ENCODE measurements at places on chromosomes 6 and 20.
A peak's percentile ranks its signal among the peaks of the same experiment; 100 is the strongest.

- DNase-seq: no peak
These were observed 98.1 kb downstream of the FAM120B start for GRCh38 chr6:170404697-170405096.

GRCh38 chr6:142088858-142089216, 43.9 kb upstream of the GJE1 start:
- DNase-seq: peak; percentile 57

DNA sequence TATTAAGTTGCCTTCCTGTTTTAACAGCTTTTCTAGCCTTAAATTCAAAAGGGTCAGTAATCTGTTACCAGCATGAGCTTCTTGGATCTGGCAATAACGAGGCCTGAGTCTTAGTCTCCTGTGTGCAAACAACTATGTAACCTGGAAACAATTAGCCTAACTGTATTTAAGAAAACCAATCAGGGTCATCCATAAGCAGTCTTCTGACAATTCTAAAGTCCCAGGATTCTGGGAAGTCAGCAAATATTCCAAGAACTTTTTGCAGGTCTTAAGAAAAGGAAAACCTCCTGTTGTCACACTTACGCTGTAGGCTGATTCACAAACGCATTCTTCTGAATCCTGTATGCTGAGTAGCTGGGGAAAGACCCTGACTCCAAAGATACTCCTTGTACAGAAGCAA, 90.4 kb downstream of the COL12A1 start:
- DNase-seq: no peak

- DNase-seq: peak; percentile 55
These were observed 707.0 kb downstream of the EPM2A start for GRCh38 chr6:145028144-145028818.

DNA sequence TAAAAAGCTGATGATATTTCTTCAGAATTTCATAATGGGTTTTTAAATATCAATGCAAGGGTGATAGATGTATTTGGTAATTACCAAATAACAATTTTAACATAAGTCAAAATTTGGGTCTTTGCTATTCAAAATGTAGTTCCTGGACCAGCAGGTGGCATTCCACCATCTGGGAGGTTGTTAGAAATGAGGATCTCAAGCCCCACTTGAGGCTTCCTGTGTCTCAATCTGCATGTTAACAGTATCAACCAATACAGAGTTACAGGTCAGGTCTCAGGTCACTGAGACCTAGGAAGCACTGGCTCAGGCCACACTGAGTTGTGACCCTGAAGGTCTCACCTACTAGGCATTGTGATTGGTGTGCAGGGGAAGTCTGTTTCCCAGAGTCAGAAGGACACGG, 57.2 kb upstream of the MTRF1L start:
- no peak for DNase-seq

DNA sequence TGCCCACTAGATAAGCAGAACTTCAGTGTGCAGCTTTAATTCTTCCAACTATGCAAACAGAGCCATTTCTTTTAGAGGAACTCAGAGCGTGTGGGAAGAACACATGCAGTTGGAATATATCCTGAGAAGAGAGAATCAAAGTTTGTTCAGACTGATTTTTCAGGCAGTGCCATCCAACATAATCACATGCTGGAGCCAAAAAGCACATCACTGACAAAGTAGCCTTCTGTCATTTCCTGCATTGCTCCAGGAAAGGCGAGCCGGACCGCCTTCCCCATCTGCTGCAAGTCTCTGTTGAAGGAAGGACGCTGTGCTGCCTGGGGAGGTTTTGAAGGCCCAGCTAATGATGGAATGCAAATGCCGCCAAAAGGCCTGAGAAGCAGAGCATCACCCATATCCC, 98.4 kb downstream of the DOK5 start:
- no peak for DNase-seq
